ENCODE measurements at places on chromosomes 16 and 17.

DNA sequence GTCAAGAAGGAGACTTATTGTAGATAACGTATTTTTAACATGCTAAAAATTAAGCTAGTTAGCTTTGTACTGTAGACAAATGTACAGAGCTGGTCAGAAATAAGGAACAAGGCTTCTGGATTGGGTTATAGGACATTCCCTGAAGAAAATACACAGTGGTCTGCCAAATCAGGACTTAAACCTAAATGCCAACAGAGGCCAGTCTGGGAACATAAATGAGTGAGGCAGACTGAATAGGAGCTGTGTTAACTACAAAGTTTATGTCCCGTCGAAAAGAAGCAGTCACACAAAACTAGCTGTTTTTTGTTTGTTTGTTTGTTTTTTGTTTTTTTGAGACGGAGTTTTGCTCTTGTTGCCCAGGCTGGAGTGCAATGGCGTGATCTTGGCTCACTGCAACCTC is 120.4 kb upstream of the C17orf78 start:
- DNase-seq: no peak

GRCh38 chr16:81996664-81997509 is 14.4 kb downstream of the SDR42E1 start:
- DNase-seq: peak; percentile 56

DNA sequence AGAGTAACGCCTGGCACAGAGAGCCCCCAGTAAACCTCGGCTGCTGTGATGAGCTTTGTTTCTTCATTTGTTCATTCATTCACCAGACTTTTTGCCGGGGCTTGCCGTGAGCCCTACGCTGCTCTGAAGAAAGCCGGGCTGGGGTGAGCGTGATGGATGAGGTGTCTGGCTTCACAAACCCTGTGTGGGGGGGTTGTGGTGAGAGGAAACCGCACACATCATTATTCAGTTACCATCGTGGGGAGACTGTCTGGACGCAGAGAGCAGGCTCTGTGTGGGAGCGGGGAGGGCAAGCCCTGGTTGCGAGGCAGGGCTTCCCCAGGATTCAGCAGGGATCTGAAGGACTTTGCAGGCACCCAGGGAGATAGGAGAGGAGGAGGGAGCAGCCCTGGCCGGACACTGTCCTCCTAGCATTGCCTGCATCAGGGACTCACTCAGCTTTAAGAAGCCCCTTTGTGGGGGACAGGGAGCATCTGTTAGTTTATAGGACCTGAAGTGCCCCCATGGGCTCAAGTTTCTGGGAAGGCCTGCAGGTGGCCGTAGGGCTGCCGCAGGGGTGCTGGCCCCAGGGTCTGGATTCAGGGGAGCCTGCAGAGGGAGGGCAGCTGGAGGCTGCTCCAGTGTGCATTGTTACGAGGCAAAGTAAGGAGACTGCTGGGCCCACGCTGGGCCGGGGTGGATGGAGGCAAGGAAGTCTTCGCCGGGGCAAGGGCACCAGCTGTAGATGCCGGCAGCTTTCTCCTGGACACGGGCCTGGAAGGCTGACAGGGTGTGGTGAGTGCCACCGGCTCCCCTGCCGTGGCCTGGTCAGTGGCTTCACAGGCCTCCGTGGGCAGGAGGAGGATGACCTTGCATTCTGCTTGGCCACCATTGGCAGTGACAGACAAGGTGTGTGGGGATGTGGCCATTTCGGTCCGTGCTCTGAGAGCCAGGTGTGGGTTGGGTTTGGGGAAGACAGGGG is 334.5 kb downstream of the SEC14L1 start:
- DNase-seq: peak; percentile 95

DNA sequence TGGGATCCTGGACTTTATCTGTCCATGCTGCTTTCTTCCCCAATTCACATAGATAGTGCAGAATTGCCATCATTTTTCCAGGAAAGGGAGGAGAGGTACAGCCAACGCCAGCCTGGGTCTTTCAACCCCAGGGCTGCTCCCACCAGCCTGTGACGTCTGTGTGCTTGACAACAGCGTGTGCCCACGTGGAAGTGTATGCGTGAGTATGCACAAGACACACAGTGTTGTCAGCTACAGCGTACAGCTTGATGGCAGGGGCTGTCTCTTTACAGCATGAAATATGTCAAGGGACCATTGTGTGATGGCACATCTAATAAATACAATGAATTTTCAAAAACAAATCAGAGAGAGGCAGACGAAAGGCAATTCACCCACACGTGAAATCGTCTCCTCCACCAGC is 62.3 kb downstream of the GSG1L start:
- DNase-seq: no peak

DNA sequence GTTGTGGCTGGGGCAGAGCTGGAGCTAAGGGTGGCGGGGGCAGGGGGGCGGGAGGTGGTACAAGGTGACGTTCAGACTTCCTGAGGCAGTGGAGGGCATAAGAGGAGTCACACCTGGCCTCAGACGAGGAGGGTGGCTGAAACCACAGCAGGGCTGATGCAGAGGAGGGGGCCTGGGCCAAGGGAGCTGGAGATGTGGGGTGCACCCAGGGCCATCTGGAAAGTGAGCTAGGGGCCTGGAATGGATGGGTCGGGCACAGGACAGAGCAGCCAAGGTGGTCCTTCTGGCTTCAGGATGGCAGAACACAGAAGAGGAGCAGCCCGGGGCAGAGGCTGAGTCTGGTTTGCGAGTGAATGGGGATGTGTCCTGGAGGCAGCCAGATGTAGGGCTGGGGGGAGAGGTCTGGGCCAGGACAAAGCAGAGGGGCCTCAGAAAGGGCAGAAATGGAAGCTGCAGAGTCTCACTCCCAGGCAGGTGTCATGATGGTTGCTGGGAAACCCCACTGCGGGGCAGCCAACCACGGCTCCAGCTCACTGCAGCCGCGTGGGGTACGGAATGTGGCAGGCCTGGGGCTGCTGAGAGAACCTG is 57.6 kb downstream of the PRMT7 start:
- no peak for DNase-seq

- no peak for DNase-seq
Measured at GRCh38 chr17:80453998-80454556, 22.3 kb downstream of the NPTX1 start.

- DNase-seq: no peak
Measured at GRCh38 chr16:64321881-64322280, 800.0 kb downstream of the CDH11 start.

GRCh38 chr17:13306310-13306962 is 288.6 kb upstream of the ELAC2 start:
- DNase-seq: peak; percentile 84

DNA sequence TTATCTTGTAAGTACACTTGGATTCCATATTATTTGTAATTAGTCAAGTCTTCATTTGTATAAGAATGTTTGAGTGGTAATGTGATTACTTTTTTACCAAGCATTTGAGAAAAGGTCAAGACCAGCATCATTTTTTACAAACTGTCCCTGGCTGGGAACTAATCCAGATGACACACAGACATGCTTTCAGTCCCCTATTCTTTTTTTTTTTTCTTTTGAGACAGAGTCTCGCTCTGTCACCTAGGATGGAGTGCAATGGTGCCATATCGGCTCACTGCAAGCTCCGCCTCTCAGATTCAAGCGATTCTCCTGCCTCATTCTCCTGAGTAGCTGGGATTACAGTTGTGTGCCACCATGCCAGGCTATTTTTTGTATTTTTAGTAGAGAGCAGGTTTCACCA is 4.5 kb downstream of the DERL2 start:
- no peak for DNase-seq

DNA sequence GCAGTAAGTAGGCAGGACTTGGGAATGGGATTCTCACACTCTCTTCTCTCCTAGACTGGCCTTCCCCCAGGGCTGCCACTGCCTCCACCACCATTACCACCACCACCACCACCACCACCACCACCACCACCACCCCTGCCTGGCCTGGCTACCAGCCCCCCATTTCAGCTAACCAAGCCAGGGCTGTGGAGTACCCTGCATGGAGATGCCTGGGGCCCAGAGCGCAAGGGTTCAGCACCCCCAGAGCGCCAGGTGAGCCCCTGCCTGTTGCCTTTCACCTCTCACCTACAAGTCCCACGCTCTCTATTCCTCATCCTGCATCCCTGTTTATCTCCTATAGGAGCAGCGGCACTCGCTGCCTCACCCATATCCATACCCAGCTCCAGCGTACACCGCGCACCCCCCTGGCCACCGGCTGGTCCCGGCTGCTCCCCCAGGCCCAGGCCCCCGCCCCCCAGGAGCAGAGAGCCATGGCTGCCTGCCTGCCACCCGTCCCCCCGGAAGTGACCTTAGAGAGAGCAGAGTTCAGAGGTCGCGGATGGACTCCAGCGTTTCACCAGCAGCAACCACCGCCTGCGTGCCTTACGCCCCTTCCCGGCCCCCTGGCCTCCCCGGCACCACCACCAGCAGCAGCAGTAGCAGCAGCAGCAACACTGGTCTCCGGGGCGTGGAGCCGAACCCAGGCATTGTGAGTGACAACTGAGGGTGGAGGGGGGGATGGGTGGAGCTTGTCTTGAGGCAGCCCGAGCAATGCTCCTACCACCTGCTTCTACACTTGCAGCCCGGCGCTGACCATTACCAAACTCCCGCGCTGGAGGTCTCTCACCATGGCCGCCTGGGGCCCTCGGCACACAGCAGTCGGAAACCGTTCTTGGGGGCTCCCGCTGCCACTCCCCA is 7.9 kb upstream of the TMEM88 start:
- DNase-seq: no peak

DNA sequence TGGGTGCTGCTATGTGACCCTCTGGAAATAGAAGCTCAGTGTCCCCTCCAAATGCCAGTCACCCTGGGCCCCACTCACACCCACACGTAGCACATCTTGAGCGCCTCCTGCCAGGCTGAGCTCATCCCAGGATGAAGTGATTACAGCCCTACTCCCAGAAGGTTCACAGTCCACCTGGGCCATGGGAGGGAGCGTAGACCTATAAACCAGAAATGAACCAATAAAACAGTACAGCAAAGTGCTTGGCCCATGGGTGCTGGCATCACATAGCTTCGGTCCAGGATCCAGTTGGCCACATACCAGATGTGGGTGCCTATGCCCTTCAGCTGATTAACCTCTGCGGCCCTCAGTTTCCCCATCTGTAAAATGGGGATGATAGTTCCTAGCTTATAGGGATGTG is 2.2 kb upstream of the BICDL2 start:
- DNase-seq: no peak

DNA sequence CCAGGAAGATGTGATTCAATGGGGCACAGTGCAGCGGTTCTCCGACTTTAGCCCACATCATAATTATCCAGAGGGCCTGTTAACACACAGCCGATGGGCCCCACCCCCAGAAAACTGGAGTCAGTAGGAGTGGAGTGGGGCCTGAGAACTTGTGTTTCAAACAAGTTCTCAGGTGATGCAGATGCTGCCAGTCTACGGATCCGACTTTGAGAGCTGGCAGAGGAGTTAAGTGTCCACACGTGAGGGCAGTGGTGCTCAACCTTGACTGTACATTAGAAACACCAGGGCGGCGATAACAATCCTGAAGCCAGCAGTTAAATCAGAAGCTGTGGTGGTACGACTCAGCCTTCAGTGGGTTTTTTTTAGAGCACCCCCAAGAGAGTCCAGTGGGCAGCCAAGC is 75.0 kb downstream of the GPRC5B start:
- no peak for DNase-seq

DNA sequence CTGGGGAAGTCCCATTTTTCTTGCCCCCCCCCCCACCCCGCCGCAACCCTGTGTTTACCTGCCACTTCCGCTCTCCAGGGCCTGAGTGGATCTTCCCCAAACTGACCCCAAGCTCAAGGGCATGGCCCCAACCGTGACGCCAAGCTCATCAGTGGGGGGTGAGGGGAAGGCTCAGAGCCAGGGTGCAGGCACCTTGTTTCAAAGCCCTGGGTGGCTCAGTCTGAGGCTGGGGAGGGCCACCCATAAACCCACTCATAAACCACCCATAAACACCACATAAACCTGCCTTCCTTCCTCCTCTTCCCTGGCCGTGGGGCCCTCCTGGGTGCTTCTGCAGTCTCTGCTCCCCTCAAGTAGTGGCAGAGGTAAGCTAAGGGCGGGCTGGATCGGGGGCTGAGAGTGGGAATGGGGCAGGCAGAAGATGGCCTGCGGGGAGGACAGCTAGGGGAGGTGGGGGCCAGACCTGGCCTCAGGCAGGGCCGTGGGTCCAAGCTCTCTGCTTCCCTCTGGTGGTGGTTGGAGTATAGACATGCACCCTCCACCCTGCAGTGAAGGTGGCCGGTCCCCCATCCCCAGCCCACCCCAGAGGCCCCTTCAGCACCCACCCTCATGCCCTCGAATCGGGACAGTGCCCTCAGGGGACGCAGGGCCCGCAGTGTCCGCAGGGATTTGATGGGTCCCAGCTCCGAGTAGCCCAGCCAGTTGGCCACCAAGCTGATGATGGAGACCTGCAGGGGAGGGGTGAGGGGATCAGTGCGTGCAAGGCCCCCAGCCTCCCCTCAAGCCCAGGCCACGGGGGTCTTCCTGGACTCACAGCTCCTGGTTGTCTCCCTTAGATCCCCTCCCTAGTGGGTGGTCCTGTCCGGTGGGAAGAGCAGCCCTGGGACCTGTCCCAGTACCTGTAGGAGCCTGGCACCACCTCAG is 14.6 kb upstream of the CD79B start:
- peak; percentile 7 for DNase-seq
